ENCODE measurements at places on chromosomes 6 and 20.
A peak's percentile ranks its signal among the peaks of the same experiment; 100 is the strongest.

- ATAC-seq: no peak
These were observed 151.5 kb downstream of the EYA4 start for GRCh38 chr6:133392641-133393040.

DNA sequence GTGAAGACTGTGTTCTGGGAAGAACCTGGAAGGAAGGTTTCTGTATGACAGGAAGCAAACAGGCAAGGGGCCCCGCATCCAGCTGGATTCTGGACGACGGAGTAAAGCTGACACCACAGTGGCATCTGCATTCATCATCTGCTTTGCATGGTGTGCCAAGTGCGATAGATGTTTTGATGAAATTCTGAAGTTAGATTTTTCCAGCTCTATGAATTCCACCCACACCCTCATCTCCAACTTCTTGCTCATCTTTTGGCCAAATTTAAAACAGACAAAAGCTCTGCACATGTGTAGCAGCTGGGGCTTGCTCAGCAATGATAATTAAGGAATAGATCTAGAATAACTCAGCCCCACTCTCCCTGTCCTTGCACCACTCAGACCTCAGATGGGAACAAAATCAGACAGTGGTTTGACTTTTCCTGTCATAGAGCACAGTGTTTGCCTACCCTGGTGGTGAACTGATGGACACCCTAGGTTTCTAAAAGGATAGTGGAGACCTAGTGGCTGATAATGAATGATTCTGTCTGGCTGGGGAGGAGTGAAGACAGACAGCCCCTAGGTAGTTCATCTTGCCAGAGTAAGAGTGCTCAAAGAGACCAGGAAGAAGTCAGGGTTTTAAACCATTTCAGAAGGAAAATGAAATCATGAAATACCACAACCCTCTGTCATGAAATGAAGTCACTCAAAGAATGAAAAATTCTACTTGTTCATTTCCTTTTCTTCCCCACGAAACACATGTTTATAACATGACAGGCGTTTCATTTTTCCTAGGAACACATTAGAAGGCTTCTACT is 85.8 kb downstream of the BCAS1 start:
- no peak for ATAC-seq

DNA sequence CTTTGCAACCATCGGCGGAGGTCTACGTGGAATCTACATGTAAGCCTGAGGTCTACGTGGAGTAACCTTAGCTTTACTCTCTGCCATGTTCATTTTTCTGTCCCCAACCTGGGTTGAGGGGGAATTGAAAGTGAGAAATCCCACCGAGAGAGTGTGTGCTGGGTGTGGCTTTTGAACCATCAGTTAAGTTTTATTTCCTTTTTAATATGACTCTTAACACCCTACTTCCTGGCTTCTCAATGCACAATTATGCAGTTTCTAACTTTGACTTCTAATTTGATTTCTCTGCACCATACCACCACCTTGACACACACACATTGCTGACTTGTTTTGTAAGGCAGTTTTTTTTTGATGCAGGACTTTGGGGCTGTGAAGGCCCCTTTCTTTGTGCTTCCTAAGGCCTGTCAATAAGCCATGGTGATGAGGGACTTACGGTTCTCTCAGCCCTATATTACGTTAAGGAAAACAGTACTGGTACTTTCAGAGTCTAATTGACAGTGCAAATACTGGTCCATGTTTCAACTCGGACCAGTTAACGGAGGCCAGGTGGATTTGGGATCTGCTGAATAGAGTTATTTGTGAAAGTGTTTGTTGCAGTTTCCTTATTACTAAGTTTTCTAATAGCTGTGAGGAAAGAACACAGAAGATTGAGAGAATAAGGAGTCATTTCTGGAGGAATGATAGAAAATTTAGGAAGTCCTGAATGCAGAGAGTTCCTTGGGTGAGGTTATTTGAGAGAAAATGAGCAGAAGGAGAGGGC is 206.5 kb downstream of the JARID2 start:
- no peak for ATAC-seq

GRCh38 chr20:19986419-19986818 is 30.7 kb upstream of the NAA20 start:
- no peak for ATAC-seq

DNA sequence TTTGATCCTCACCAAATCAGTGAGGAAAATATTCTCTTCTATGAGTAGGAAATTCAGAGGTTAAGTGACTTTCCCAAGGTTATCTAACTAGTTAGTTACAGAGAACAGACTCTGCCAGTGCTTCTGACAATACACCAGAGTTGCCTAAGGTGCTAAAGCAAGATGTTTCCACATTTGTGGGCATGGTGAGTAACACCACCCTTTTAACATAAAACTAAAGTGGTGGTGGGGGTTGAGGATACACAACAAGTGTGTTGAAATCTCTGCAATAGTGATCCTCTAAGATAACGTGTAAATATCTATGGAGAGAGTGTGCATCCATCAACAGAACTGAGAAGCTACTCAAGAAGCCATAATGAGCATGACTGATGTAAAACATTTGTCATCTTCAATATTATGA is 11.7 kb downstream of the VNN2 start:
- ATAC-seq: no peak

DNA sequence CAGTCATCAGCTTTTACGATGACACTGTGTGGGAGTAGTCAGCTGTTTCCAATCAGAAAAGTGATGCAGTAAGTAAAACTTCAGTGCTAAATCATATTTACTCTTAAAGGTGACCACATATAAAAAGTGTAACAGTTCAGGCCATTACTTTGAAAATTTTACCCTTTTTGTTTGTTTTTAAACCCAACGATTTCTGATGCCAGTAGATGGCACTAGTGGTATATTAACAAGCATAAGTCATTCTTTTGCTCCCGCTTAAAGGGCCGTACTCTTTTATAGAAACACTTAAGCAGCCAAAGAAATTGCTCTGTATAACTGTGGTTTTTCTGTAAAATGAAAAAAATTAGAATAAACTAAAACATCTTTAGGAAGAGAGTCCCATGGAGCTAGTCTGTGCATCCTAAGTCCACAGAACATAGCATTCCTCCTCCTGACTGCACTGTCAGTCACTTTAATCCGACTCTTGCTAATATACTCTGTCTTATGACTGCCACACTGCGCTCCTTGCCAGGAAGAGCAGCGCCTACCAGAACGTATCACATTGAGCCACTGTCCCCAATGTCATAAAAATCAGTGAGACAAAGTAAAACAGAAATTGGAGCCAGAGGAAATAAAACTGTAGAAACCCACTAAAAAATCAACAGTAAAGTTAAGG is 25.0 kb downstream of the HEBP2 start:
- no peak for ATAC-seq

- no peak for ATAC-seq
These were observed 652.8 kb downstream of the PRKN start for GRCh38 chr6:162074641-162075275.

- ATAC-seq: no peak
These were observed 40.3 kb downstream of the SEC63 start for GRCh38 chr6:107917451-107918375.

GRCh38 chr20:59648466-59649070 is 44.2 kb downstream of the PHACTR3 start:
- no peak for ATAC-seq

DNA sequence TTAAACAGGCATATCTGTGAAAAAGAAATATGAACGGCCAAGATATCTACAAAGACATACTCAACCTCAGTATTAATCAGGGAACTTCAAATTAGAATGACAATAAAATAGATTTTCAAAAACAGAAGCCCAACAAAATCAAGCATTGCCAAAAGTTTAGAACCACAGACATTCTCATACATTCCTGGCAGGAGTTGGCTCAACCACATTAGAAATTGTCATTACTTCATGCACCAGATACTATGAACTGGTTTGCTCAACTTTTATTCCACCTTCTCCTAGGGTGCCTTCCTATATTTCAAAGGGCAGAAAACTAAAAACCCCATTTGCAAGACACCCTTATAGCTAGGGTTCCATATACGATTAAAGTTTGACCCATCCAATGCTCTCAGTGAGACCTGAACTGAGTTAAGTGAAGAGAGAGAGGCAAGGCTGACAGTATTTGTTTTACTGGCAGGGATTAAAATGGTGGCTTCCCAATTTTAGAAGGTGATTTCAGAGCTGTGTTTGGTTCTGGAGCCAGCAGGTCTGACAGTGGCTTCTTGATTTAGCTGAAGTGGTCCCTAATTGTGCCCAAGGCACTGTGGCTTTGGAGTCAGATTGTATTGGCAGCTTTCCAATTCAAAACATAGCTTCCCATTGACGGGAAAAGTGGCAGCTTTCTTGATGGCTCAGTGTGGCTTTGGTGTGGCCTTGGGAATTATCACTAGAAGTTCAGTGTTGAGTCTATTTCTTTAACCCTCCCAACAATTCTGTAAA is 77.1 kb upstream of the CDYL start:
- ATAC-seq: no peak

- ATAC-seq: no peak
These were observed 19.1 kb downstream of the B4GALT5 start for GRCh38 chr20:49694450-49695071.

- no peak for ATAC-seq
These were observed 77.3 kb downstream of the KCNQ5 start for GRCh38 chr6:72699159-72699558.

DNA sequence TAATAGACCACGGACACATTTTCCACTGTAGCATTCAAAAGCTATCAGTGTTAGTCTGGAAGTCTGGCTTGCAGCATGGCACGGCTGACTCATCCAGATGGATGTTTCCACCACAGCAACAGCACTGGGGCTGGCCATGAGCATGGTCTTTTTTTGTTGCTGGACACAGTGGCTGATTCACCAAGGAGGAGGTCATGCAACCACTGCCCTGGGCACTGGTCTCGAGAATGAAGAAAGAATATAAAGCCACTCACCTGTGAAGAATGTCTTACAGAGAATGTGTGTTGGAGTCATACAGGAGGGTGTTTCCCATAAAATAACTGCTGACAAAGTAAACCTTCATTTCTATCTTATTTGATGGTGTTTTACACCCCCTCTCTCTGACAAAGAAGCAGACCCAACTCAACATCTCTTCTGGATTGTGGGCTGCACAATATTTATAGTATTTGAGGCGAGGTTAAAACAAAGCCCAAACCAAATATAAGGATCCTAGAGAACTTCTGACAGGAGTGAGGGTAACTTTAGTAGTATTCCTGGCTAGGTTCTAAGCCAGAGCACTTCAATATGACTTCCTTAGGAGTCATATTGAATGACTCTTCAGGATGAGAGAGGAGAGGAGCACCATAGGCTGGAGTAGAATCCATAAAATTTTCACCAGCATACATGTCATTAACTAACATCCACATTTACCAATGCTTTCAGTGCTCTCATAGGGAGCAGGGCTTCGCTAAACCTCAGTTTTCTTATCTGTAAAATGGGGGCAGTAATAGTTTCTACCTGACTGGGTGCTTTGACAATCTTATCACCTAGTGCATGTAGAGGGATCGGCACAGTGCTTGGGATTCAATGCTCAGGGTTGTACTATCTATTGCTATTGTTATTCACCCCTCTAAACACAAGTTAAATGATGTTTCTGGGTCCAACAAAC is 121.4 kb downstream of the KIF13A start:
- peak; percentile 78 for ATAC-seq

GRCh38 chr6:78268591-78269452 is 598.5 kb upstream of the IRAK1BP1 start:
- ATAC-seq: no peak

GRCh38 chr6:139528471-139528870 is 154.0 kb upstream of the CITED2 start:
- no peak for ATAC-seq

DNA sequence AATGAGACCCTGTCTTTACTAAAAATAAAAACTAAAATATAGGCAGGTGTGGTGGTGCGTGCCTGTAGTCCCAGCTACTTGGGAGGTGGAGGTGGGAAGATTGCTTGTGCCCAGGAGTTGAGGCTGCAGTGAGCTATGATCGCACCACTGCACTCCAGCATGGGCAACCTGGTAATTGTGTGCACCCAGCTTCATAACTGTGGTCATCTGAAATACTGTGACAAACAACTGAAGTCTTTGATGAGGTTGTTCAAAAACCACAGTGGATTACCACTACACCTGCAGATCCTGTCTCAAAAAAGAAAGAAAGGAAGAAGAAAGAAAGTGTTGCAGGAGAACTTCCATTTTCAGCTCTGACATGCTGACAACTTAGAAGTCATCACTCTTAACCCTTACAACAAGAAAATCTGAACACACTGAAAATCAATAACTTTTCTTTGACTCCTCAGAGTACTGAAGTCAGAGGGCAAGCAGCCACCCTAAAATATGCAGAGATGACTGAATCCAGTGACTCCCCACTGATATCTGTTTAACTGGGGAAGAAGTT is 13.8 kb upstream of the ZBP1 start:
- ATAC-seq: no peak

GRCh38 chr6:25315194-25316177 is 36.3 kb downstream of the CARMIL1 start:
- peak; percentile 44 for ATAC-seq

- no peak for ATAC-seq
These were observed 24.9 kb downstream of the TGM2 start for GRCh38 chr20:38139977-38140753.

GRCh38 chr6:105397987-105398386 is 4.9 kb downstream of the PREP start:
- no peak for ATAC-seq

- peak; percentile 11 for ATAC-seq
These were observed 1.1 kb downstream of the ZNF165 start for GRCh38 chr6:28081486-28081751.

DNA sequence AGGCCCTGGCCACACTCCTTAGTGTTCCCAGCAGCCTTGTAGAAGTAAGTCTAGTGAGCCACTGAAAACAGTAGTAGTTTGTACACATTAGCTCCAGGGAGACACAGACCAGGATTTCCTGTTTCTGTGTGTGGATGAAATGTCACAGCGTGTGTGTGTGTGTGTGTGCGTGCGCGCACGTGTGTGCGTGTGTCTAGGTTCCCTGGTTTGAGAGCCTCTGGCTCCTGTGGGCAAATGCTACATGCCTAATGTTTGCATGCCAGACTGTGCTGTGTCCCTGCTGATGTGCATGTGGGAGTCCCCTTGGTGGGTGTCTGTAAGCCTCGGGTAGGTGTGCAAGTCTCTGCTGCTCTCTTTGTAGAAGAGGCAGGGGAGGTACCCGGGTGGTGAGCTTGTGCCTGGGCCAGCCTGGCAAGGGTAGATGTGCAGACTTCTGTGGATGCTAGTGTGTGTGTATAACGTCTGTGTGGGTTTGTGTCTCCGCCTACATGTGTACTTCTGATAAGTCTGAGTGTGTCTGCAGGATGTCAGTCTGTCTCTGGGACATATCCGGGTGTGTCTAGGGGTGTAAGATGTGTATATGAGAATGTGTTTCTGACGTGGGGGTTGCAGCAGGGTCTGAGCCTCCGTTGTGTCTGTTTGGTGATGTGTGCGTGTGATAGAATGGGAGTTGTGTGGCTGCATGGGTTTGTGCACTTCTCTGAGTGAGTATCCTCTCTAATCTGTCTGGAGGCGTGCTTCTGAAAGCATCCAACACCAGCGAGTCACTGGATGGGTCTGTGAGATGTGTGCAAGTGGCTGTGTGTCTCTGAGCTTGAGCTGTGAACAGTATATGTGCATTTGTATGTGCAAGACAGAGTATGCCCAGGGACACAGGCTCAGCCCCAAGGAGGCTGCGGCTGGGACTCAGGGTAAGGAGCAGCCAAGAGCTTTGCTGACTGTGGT is 19.0 kb upstream of the TLDC2 start:
- no peak for ATAC-seq

All from esophagus mucosa (tissue), 1 donor.